A549 (cell line): ENCODE measurements at places on chromosomes 4 and X. TPM values are rescaled to one million over a fixed set of nuclear protein-coding genes. Genes with fewer than 3 reads are reported as not detected.

DNA sequence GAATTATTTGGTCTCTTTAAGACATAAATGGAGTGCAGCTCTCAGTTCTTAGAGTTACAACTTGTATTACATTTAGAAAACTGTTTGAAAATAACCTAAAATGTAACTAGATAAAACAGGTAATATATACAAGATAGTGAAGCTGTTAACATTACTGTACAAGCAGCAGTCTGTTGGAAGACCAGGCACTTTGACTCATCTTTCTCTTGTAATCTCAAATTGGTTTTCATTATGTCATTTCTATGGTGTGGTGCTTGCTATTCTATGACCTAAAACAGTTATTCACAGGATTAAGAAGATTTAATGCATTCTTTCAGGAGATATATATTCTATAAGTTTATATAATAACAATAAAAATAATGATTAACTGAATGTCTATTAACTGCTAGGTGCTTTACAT, 282.5 kb upstream of the PITX2 start:
- DNase-seq = no peak

Gene ZFP92
- 0.66 to 0.70 TPM (median 0.66 TPM) in 3 replicates for polyA plus RNA-seq

DNA sequence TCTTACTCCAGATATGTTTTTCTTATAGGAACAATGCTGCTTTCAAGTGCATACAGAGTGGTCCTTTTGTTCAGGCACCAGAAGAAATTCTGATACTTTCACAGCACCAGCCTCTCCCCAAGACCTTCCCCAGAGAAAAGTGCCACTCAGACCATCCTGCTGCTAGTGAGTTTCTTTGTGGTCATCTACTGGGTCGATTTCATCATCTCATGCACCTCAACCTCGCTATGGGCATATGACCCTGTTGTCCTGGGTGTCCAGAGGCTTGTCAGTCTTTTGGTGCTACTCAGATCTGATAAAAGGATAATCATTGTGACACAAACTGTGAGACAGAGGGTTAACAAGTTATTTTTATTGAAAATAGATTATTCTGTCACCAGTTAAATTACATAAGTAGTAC, 39.5 kb downstream of the WDR13 start:
- no peak for DNase-seq

Gene CT45A1
- not detected in 3 replicates for polyA plus RNA-seq

GRCh38 chr4:103105558-103106356, 6.1 kb upstream of the BDH2 start:
- no peak for DNase-seq
